ENCODE measurements at places on chromosomes 12 and 14.

GRCh38 chr14:91858536-91859275 is 8.6 kb downstream of the TC2N start:
- no peak for DNase-seq

DNA sequence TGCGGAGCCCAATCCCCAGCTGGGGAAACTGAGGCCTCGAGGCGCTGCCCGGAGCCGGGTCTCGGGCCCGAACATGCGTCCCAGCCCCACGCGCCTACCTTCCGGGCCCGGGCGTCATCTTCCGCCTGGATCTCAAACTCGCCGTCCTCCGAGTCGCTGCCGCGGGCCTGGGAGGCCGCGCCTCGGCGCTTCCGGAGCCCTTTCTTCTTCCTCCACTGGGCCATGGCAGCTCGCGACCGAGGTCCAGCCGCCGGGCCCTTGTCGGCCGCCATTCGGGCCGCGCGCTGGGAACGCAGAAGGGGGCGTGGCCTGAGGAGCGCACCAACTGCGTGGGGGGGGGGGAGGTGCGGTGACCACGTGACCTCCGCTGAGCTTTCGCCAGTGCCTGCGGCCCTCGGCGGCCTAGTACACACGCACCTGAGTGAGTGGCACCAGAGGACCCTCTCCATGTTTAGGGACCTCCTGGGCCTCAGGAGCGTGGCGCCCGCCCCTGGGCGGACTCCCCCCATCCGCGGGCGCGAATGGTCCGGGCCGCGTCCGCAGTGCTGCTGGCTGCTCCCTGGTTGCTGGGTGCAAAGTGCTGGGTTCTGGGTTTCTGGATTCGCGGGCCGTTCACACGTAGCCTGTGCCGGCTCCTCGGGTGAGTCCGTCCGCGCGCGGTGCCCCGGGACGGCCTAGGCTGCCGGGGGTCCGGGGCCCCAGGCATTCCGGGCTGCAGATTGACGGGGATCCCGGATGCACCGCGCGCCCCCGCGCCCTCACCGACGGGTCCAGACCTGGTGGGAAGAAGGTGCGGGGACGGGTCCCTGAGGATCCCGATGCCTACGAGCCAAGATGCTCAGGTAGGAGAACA is at the start of the genes DDX54 and RITA1:
Gene DDX54, minus strand, starts transcription at position 299 of the 853 bp plus-strand sequence. Its CDS starts 27 bp downstream, at position 272.
Gene RITA1, plus strand, starts transcription at position 542 of the 853 bp plus-strand sequence. CDS start 1,026 bp downstream, outside the sequence.
- peak; percentile 74 for DNase-seq

DNA sequence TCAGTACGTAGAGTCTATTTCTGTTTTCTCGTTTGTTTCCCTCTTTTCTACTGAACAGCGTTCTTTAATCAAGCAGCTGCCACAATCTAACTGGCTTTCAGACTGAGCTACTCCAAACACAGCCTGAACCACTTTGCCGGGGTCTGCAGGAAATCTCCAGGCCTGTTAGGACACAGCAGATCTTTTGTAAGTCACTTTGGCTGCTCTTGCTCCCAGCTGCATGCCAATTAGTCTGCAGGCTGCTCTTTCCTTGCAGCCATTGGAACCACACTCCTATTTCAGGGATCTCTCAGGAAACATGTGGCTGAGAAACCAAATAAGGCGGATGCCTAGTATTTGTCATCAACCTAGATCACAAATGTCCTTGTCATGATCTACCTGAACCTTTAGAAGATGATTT is 73.6 kb downstream of the TMTC1 start:
- DNase-seq, result no peak

GRCh38 chr12:3972576-3972975 is 99.4 kb upstream of the PARP11 start:
- no peak for DNase-seq

DNA sequence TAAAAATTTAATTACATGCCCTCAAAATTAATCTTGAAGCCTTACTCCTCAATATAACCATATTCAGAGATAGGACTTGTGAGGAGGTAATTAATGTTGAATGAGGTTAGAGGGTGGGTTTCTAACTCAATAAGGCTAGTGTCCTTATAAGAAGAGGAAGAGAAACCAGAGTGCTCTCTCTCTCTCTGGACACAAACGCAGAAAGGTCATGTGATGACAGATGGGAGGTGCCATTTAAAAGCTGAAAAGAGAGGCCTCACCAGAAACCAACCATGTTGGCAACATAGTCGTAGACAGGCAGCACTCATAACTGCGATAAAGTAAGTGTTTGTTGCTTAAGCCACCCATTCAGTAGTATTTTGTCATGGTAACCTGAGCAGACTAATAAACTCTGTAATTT is 378.5 kb upstream of the LMO3 start:
- no peak for DNase-seq

DNA sequence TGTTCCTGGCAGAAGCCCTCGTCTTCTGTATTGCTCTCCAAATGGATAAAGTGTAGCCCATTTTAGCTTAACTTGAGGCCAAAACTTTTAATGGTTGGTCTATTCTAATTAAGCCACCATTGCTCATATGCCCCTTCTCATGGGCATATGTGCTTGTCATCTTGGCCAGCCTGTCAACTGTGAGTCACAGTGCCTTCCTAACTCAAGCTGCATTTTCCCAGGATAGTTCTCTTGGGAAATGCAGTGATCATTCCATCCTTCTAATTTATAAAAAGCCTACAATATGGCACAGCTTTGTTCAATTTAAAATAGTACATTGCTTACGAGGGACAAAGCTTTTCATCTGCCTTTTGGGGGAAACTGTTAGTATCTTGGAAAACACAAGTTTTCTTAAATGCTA is 6.6 kb downstream of the PTHLH start:
- no peak for DNase-seq

DNA sequence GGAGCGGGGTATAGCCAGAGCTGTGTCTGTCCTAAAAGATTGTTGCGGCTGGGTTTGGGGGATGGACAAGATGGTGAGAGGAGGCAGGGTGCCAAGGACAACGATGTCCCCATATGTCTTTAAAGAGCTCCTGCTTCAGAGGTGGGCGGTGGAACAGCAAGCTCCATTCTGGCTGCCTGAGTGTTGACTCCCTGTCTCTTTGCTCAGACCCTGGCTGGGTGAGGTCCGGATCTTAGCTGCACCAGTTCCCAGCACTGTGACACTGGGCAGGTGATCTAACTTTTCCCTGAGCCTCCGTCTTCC is 8.3 kb upstream of the WSCD2 start:
- no peak for DNase-seq

- DNase-seq, result no peak
Observed at GRCh38 chr12:53781228-53781801, 29.5 kb upstream of the CISTR start.

DNA sequence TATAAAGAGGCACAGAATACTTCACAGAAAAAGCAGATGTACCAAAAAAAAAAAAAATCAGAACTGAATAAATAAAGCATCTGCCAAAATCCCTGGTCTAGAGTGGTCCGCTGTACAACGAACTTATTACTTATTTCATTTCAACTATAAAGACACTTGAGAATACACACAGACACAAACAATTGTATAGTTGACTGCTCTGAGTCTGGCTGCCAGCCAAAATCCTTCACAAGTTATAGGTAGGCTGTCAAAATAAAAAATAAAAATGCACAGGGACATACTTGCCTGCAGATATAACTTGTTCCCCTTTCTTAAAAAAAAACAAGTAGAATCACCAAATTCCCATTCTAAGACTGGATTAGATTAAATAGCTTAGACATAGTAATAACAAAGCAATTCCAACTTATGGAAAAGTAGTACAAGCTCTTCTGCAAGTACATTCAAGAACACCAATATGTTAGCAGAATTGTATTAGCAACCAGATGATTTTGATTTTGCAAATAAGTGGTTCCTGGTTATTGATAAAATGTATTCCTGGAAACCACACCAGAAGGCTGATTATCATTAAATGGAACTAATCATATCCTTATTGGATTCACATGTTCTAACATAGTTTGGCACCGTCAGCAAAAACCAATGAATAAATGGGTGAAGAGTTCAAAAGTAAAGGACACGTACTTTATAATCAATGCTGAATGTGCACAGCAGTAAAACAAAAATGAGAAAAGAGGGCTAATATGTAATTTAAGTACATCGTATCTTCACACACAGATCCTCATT is 248.5 kb downstream of the NELL2 start:
- DNase-seq, result no peak

GRCh38 chr12:53481939-53482586 is 17.2 kb downstream of the MAP3K12 start:
- DNase-seq, result no peak

DNA sequence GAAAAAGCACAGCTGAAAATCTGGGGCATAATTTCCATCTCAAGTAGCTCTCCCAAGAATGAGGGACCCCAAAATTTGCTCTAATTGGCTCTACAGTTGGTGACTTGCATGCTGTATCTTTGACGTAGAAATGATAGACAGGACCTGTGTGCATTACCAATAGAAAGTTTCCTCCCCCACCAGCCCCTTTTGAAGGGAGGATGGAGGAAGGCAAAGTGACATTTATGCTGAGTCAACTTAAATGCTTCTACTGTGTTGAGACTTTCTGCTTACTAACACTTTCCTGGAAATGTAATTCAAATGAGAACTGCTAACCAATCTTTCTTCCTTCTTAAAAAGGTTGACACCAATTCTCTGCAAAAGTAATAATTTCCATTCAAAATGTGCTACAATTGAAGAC is 31.9 kb downstream of the TSPAN8 start:
- no peak for DNase-seq

GRCh38 chr12:52346593-52346992 is 20.7 kb downstream of the KRT85 start:
- no peak for DNase-seq

DNA sequence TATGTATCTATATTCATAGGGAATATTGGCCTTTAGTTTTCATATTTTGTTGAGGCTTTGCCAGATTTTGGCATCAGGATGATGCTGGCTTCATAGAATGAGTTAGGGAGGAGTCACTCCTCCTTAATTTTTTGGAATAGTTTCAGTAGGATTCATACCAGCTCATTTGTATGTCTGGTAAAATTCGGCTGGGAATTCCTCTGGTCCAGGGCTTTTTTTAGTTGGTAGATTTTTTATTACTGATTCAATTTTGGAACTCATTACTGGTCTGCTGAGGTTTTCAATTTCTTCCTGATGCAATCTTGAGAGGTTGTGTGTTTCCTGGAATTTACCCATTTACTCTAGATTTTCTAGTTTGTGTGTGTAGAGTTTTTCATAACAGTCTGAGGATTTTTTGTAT is 175.2 kb downstream of the EPS8 start:
- no peak for DNase-seq

DNA sequence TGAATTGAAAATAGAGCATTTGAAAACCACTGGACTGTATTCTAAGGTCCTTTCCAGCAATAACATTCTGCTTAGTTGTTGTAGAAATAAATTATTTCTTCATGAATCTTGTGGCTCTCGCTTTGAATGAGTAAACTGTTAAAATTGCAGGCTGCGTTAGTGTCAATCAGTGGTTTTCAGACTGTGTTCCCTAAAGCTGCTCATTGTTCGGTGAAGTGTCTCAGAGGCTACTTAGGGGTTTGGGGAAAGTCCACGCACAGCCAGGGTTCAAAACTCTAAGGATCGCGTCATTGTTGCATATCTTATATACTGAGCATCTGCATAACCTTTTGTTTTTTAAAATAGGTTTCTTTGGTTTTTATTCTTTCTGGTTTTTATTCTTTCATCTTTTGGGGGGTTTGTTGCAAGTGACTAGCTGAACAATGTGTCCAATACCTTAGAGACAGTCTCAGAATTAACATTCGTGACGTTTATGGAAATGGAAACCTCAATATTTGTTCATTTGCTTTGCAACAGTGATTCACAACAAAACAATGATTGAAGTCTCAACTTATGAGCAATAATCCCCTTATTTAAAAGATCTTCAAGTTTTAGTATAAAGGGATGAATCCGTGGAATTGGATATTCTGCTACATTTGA is 108.1 kb downstream of the TTLL5 start:
- no peak for DNase-seq

DNA sequence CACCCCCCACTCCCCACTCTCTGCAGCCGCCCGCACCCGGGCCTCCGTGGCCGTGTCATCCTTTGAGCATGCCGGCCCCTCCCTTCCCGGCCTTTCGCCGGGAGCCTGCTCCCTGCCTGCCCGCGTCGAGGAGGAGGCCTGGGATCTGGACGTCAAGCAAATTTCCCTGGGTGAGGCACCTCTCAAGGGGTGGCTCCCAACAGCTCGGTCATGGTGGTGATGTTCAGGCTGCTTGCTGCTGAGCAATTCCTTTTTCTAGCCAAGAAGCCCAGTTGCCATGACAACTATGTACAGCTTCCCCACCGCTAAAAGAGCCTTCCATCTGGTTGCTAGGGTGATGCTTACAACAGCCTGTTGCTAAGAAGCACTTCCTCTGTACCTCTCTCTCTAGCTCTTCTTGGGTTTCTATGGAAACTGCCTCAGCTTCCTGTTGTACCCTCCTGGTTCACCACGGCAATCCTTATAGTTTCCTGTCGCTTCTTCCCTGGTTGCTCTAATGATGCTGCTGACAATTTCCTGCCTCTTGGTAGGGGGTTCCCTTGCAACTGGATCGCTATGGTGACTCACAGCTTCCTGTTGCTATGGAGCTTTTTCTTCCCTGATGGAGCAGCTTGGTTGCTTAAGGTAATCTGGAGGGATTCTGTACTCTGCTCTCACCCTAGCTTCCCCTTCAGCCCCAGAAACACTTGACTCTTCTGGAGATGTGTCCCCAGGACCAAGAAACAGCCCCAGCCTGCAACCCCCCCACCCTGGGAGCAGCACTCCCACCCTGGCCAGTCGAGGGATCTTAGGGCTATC is 11.0 kb downstream of the ZNF219 start:
- DNase-seq, result peak; percentile 31

DNA sequence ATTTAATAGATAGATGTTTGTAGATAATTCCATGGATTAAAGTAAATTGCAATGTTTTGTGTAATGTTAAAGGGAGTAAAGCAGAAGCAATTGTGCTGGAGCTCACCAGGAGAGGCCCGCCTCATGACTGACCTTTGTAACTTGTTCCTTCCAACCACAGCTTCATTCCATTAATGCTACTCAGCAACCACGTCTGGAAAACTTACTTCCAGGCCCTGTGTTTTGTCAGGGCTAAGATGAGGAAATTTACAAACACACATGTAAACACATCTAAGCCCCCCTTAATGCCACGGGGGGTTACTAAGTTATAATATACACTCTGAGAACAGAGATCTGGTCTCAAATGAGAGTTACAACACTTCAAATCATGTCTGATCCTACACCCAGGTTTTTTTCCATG is 12.4 kb downstream of the LUM start:
- DNase-seq, result no peak

DNA sequence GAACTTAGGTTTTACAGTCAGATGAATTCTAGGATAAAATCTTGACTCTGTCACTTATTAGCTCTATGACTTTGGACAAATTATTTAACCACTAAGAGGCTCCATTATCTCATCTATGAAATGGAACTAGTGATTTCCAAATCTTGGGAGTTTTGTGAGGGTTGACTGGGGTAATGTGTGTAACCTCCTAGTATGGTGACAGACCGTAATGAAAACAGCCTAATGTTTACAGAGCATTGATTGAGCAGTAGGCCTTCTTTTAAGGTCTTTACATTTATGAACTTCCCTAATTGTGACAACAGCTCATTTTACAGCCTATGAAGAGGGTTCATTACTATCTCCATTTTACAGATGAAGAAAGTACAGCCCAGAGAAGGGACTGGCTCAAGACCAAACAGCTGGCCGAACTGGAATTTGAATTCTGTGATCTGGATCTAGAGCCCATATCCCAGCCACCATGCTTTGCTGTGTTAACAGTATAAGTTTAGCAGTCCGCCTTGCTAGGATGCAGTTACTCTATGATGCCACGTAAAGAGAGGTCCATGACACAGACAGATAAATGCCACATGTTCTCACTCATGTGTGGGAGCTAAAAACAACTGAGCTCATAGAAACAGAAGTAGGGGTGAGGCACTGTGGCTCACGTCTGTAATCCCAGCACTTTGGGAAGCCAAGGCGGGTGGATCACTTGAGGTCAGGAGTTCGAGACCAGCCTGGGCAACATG is 9.1 kb upstream of the FBXL14 start:
- no peak for DNase-seq

GRCh38 chr12:28535216-28535615 is 345.0 kb downstream of the CCDC91 start:
- DNase-seq, result no peak

Data from activated T-cell treated with anti-CD3 and anti-CD28 coated beads for 4 hours (primary cell).